ENCODE measurements at places on chromosomes 2 and 18.

DNA sequence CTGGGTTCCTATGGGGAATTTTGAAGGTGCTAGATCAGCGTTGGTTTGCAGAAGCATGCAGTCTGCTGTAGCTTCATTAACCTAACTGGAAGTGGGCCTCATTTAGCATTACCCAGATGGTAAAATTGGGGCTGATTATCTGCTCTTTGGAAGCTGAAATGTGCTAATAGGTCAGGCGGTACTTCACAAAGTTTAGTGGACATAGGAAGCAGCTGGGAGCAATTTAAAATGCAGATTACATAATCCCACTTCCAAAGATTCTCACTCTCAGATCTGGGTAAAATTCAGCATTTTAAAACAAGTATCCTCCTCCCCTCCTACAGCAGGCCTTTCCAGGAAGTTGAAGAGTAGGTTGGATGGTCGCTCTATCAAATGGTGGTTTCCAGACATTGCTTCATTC is 907.0 kb downstream of the CPS1 start:
- DNase-seq: no peak

DNA sequence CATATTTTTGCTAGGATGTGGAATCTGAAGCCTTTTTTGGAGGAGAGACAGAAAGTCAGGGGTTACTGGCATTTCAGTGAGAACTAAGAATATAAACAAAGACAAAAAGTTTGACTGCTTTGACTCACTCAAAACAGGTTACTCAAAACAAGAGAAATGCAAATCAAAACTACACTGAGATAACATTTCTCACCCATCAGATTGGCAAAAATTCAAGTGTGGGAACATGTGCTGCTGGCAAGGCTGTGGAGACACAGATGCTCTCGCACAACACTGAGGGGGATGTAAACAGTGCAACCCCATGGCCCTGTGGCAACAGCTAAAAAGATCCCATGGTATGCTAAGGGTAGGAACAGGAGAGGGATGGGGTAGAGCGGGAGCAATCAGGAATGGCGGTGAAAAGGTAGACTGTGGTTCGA is 86.6 kb downstream of the DTNB start:
- DNase-seq: no peak

DNA sequence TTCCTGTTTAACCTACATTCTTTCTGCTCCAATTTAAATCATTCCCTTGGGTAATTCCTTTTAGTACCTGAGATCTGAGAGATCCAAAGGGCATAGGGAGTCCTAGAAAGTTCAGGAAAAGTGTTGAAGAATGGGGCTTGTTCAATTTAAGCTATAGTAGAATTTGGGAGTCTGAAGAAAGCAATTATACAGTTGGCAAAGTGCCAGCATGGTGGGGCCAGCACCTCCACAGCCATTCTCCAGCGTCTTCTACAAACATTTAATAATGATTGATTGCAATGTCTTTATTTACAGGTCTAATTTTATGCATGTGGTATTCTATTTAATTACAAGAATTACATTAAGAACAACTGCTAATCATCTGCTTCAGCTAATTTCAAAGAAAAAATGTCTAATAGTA is 957.7 kb upstream of the GYPC start:
- no peak for DNase-seq

GRCh38 chr2:64915510-64915900 is 73.7 kb upstream of the SLC1A4 start:
- DNase-seq: no peak

DNA sequence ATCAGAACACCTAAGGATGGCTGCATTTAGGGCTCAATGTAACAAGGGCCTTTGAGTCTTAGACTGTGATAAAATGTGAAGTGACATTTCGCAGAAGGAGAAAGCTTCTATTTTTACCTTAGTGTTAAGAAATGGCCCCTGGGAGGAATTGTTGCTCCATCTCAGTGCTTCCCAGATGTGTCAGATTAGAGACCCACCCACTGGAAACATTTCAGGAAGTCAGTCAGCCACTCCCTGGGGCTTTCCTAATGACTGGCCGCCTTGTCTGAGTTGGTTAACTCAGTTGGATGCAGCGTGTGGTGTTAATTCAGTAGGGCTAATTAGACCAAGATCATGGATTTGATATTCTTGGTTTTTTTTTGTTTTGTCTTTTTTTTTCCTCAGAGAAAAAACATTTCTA is 355.9 kb downstream of the PIK3C3 start:
- no peak for DNase-seq

DNA sequence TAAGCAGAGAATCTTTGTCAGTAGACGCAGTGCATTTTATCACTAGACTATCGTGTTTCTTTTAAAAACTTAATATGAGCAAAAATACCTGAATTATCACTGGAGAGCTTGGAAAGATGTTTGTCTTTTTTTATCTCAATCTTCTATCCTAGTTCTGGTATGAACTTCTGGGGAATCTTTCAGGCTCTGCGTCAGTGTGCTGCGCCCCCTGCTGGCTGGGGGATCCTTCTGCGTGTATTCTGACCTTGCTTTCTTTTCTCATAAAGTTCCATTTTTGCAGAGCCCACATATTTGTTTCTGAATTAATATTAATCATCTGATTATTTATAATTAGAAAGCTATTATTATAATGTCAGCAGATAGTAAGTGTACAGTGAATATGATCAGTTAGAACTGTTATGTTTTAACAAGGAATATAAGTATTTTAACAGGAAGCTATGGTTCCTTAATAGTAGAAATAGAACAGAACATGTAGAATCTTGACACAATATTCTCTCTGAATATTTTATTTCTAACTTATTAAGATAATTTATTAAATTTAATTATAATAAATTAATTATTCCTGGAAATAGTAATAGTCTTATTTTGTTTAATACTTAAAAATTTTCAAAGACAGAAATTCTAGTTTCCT is 945.0 kb upstream of the CRIM1 start:
- no peak for DNase-seq

- no peak for DNase-seq
Measured at GRCh38 chr18:23690505-23691068, 1.3 kb downstream of the LAMA3 start.

GRCh38 chr18:58194028-58194427 is 150.0 kb downstream of the NEDD4L start:
- DNase-seq: no peak

- DNase-seq: no peak
Measured at GRCh38 chr2:237260039-237260620, 153.8 kb downstream of the COL6A3 start.

DNA sequence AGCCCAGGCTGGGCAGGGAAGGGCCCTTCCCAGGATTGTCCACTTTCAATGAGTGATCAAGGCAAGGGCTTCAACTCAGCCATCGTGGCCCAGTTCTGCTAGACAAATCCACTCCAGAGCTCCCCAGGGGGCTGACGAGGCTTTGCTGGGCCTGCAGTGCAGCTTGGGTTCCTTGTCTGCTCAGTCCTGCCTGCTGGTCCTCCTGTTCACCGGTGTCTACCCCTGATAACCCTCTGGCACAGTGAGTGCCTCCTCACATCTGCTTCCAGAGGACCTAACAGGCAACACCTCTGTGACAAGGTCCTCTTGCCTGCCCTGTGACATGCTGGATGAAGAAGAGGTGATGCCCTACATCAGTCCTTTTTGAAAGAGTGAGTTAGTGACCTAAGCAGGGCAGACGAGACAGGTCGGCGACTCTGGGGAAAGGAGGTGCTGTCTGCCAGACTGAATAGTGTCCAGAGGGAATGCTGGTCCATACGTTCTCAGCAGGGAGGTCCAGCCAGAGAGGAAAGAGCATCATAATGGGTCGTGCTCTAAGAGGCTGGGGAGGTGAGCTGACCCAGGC is 20.9 kb upstream of the KCNF1 start:
- no peak for DNase-seq

DNA sequence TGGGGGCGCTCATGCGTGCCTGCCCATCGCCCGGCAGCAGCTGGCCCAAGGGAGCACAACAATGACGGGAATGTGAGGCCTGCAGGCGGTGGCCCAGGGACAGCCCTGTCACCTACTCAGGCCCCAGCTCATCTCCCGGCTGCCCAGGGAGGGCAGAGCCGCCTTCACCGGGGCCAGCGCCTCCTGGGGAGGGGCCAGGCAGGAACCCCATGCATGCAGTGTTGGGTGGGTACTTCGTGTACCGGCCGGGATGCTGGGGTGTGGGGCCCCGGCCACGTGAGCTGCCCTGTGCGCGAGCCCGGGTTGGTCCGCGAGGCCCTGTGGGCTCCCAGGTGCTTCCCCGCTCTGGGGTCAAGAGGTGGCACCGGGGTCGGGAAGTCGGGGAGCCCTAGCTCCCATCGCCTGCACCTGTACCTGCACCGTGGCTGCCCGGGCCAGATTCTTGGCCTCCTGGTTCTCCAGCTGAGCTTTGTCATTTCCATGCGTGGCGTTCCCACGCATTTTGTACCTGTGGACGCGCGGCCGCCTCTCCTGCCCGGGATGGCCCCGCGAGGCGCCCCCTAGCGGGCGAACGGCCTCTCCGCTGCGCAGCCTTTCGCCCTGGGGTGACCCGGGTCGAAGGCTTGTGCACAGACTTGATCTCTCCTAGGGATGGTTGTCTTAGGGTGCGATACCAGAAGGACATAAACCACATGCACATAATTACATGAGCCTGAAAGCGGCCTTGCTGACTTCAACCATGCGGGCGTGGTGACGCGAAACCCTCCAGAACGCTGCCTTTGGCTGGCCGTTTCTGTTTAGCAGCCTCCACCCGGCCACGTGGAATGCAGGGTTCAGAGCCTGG is 950 bp downstream of the KLHL30 start:
- no peak for DNase-seq

DNA sequence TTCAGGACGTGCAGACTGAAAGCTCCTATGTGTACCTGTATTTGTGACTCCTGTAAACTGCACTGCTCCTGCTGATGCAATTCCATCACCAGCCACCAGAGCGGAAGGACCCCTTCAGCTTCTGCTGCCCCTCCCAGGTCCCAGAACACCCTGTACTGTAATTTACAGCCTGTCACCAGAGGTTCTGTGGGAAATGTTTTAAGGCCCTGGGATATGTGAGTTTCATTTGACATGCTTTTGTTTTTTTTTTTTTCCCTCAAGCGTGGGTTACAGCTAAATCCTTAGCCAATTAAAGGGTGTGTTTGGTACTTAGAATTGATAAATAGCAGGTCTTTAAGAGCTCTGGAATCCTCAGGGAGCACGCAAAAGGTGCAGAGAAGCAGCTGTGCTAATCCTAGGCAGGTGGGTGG is 79.4 kb downstream of the KCTD1 start:
- peak; percentile 71 for DNase-seq

DNA sequence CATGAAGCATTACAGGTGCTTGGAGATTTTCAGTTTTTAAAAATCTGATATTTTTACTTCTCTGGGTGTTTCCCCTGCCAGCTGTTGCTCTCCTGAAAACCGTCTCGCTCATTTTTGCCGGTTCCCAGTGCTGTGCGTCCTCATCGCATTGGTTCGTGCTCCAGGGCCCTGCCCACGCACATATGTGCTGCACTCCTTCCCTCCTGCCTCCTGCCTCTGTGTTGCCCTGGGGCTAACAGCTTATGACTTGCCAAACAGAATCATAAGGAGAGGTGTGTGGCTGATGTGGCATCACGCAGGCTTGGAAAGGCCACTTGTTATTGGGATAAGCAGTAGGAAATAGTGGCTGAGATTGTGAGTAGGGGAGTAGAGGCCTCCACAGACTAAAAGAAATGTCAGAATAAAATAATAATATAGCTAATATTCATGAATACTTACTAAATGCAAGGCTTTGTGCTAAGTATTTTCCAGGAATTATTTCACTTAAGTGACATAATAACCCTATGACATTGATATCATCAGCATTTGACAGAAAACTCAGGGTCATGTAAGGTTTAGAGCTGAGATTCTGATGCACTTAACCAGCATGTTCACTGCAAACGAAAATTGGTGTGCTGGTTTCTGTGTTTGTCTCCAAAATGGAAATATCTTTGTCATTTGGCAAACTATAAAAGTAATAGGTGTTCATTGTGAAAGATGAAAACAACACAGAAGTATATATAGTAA is 53.5 kb downstream of the SLC4A1AP start:
- no peak for DNase-seq

- DNase-seq: no peak
Measured at GRCh38 chr2:103292573-103292972, 530.7 kb downstream of the TMEM182 start.

DNA sequence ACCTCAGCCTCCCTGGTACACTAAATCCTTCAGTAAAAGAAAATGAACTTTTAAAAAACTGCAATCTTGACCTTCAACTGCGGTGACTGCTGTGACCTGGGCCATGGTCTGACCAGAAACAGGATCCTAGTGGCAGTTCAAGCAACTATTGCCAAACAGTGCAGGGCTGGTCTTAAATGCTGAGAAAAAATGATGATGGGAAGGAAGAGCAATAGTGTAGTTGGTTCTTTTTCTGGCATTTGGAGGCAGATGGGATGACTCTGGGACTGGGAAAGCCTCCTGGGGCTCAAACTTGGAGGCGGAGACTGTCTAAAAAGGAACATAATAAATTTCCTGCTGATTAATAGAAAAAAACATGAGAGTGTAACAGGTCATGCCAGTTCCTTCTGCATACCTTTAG is 45.4 kb downstream of the CHN1 start:
- no peak for DNase-seq

- no peak for DNase-seq
Measured at GRCh38 chr2:201735486-201735885, 37.0 kb upstream of the MPP4 start.

GRCh38 chr18:58505181-58505580 is 123.7 kb downstream of the ALPK2 start:
- DNase-seq: no peak

DNA sequence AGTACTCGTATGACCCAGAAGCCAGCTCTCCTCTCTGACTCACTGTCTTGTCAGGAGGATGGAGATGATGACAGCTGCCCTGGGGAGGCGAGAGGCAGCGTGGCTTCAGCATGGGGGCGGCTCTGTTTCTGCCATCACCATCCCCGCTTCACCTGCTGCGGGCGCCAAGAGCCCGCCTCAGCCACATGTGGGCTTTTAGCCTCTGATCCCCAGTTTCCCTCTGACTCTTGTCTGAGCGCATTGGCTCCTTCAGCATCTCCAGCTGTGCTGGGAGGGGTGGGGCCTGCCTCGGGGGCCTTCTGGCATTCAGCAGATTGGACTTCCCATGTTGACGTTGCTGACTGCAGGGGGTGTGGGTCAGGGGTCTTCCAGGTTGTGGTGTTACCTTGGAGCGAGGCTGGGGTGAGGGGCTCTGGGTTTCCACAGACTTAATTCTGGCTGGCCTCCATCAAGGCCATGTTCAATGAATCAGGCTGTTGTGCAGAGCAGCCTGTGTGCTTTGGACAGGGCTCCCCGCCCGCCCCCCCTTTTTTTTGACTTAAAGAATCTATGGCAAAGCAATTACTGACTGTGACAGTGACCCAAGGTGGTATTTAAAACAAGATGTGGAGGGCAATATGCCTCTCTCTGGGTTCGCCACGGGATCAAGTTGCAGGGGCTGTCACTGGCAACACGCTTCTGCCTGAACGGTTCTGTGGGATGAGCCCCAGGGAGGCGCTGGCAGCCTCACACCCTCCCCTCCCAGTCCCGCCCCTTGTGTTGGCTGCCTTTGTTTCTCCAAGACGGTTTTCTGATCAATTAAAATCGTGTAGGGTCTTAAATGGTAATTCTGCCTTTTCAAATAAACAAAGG is 228.3 kb downstream of the LDLRAD4 start:
- no peak for DNase-seq
